ENCODE measurements at places on chromosomes 4 and X. TPM values are rescaled to one million over a fixed set of nuclear protein-coding genes. Genes with fewer than 3 reads are reported as not detected.

The LONRF3 gene
- polyA plus RNA-seq = 4.8 TPM

The SORBS2 gene
- polyA plus RNA-seq = 136 TPM

The MAGEA9B gene
- not detected for polyA plus RNA-seq

The GPR119 gene
- polyA plus RNA-seq = not detected

The SSX1 gene
- not detected for polyA plus RNA-seq

The PAK3 gene
- polyA plus RNA-seq = 0.03 TPM

The VEGFC gene
- polyA plus RNA-seq = 0.32 TPM

The PRRG1 gene
- 1.8 TPM for polyA plus RNA-seq

The TCEAL6 gene
- polyA plus RNA-seq = not detected

The SPANXA1 gene
- not detected for polyA plus RNA-seq

The DKK2 gene
- 0.18 TPM for polyA plus RNA-seq

The SPANXN4 gene
- polyA plus RNA-seq = not detected

The CFAP99 gene
- polyA plus RNA-seq = not detected

The KLHL4 gene
- 0.19 TPM for polyA plus RNA-seq

The CYBB gene
- 2.8 TPM for polyA plus RNA-seq

The SLITRK2 gene
- not detected for polyA plus RNA-seq

The TACC3 gene
- 1.4 TPM for polyA plus RNA-seq
